ENCODE measurements at places on chromosomes 12 and 14. TPM values are rescaled to one million over a fixed set of nuclear protein-coding genes. Genes with fewer than 3 reads are reported as not detected.

DNA sequence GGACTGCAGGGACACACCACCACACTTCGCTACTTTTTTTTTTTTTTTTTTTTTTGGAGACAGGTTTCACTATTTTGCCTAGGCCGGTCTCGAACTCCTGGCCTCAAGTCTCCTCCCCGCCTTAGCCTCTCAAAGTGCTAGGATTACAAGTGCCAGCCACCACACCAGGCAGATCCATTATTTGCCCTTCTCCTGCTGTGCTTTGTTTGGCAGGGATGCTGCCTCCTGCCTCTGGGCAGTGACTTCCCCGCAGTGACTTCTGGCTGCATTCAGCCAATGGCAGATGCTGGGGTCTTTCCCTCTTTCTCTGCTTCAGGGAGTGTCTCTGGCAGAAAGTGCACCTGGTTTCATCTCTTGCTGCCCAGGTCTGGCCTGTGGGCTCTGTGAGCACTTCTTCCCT, 6.7 kb upstream of the MORN3 start:
- DNase-seq = no peak

DNA sequence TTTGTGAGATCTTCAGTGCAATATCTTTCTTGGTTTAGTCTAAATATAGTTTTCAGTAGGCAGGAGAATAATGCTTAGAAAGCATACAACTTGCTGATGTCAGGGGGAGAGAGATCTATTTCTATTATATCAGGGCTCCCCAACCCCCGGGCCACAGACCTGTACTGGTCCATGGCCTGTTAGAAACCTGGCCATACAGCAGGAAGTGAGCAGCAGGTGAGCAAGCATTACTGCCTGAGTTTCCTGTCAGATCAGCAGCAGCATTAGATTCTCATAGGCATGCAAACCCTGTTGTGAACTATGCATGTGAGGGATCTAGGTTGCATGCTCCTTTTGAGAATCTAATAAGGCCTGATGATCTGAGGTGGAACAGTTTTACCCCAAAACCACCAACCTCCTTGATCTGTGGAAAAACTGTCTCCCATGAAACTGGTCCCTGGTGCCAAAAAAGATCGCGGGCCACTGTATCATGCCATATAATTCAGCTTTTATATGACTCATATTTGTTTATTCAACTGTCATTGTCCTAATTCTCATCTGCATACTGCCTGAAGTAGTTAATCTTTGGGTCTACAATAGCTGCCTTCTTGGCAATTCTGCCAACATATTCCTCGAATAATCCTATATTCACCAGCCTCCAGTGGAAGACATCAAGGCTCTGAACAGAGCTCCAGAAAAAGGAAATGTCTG, 163.6 kb upstream of the DYRK2 start:
- no peak for DNase-seq

DNA sequence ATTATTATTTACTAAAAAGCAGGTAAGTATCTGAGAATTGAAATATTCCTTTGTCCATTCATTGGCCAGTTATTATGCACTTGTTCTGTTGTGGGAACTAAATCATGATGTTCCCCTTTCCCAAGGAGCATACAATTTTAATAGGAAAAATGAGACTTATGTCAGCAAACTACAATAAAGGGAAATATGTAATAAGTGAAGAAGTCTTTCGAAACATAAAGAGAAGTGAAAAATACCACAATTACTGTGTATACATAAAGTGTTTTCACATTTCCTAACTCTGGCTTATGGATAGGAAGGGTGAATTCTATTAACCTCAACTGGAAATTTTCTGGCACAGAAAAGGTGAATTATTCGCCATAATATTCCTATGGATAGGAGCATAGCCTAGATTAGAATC, 78.4 kb upstream of the DNM1L start:
- DNase-seq = no peak

DNA sequence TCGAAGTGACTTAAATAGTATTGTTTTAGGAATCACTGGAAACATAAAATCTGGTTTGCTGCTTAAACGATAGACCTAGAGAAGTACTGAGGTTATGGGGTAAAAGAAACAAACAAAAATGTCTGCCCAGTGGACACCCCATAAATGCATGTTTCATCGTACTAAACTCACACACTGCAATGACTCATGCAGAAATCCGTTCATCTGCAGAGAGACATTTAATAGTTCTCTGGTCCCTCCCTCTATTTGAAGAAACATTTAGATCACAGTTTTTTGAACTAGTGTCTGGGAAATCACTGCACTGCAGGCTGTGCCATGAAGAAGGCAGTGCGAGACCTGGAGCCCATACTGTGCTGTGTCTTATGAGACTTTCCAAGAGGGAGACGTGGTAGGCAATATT, 25.5 kb downstream of the SLC17A8 start:
- no peak for DNase-seq

GRCh38 chr12:89693639-89694202, 14.9 kb downstream of the ATP2B1 start:
- no peak for DNase-seq

- DNase-seq = no peak
These were observed 49.8 kb downstream of the B4GALNT3 start for GRCh38 chr12:509500-509899.

- DNase-seq = no peak
These were observed 67.4 kb upstream of the FBRSL1 start for GRCh38 chr12:132422381-132423043.

DNA sequence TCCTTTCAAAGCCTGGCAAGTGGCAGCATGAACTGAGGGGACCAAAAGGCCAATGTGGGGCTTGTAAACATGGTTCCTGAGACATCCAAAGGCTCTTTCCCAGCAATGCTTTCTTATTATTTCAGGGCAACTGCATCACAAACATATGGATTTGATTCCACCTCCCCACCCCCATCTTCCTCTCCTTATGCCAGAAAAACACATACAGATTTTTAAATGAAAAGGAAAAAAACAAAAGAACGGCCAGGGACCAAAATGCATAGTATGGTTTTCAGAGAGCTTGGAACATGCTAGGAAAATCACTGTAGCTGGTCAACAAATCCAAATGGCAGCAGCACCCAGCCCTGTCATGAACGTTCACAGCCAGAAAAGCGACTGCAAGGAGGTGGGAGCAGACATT, 167.6 kb downstream of the ANO2 start:
- DNase-seq = no peak

DNA sequence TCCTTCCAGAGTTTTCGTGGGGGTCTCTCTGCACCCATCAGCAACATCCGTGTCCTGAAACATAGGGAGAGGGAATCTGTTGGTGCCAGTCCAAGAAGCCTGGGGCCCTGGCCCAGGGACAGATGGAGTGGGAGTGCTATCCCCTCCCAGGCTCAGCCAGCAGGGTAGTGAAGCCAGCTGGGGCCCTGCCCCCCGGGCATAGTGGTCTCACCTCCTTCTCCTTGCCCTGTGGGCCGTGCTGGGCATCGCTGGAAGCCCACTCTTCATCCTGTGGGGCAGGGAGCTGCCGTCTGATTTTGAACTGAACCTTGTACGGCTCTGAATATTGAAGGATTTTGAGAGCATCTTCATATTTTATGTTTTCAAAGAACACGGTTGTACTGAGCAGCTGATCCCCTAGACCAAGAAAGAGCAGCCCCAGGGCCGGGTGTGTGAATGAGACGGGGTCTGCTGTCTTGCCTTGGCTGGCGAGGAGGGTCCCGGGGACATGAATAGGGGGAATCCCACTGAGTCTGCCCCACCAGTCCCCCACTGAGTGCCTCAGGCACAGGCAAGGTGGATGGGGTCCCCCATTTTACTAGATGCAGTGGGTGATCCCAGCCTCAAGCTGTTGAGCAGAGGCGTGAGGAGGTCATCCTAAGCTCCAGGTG, 23.3 kb downstream of the AHNAK2 start:
- no peak for DNase-seq

- peak; percentile 77 for DNase-seq
These were observed 50.6 kb downstream of the LRCOL1 start for GRCh38 chr12:132559652-132560363.

DNA sequence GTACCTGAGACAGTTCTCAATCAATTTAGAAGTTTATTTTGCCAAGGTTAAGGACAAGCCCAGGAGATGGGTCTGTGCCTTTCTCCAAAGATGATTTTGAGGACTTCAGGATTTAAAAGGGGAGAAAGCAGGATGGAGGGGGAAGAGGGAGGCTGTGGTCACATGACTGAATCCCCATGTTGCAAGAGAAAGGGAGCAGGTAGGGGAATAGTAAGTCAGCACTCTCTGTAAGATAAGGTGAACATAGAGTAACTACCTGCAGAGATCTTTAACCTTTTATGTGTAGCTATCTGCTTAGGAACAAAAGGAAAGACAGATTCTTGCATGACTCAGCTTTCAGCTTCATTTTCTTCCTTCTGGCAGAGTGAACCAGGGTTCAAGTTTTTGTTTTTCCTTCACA, 25.9 kb downstream of the DGLUCY start:
- no peak for DNase-seq

- no peak for DNase-seq
These were observed 162.4 kb downstream of the RBM19 start for GRCh38 chr12:113803759-113804140.

GRCh38 chr14:68840454-68840853, 47.6 kb upstream of the ZFP36L1 start:
- DNase-seq = no peak

- no peak for DNase-seq
These were observed 1.9 kb downstream of the GAPDH start for GRCh38 chr12:6535960-6536847.

GRCh38 chr14:52013984-52014600, 24.7 kb downstream of the RTRAF start:
- DNase-seq = no peak

- no peak for DNase-seq
These were observed 60.5 kb upstream of the USP44 start for GRCh38 chr12:95611676-95612309.

DNA sequence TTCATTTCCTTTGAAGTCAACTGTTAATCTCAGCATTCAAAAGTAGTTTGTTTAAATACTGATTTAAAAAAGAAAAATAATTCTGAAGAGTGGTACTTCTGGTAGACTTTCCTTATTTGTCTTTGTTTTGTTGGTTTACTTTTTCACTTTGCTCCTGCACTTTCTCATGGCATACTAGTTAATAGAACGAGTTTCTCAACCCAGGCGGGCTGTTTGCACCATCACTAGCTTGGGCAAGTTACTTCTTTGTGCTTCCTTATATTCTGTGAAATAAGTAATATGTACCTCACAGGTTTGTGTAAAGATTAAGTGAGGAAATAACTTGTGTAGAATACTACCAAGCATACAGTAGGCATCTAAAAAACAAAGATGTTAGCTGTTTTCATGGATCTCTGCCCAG, 45.5 kb downstream of the SLC38A6 start:
- DNase-seq = no peak

GRCh38 chr12:127125607-127126259, 1141.2 kb upstream of the TMEM132C start:
- peak; percentile 49 for DNase-seq

GRCh38 chr12:34219046-34219770, 196.9 kb downstream of the ALG10 start:
- no peak for DNase-seq

- no peak for DNase-seq
These were observed 108.2 kb upstream of the ATF7IP start for GRCh38 chr12:14257303-14257733.

DNA sequence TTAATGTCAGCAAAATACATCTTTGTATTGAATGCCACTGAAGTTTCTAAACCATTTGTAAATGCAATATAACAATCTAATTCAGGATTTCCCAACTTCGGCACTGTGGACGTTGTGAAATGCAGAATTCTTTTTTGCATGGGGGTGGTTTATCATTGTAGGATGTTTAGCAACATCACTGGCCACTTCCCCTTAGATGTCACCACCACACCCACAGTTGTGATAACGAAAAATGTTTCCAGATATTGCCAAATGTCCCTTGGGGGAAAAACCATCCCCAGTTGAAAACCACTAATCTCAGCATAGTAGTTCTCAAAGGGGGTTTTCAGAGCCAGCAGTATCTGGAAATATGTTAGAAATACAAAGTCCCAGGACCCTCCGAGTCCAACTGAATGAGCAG, 203.3 kb downstream of the NAV3 start:
- no peak for DNase-seq

- no peak for DNase-seq
These were observed 15.1 kb downstream of the SOCS2 start for GRCh38 chr12:93587611-93588010.

DNA sequence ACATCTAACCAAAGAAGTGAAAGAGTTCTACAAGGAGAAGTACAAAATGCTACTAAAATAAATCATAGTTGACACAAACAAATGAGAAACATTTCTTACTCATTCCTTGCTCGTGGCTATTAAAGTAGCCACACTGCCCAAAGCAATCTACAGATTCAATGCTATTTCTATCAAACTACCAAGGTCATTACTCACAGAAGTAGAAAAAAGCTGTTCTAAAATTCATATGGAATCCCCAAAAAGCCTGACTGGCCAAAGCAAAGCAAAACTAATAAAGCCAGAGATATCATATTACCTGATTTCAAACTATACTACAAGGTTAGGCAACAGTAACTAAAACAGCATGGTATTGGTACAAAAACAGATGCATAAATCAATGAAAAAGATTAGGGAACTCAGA, 305.6 kb downstream of the RPAP3 start:
- DNase-seq = no peak

DNA sequence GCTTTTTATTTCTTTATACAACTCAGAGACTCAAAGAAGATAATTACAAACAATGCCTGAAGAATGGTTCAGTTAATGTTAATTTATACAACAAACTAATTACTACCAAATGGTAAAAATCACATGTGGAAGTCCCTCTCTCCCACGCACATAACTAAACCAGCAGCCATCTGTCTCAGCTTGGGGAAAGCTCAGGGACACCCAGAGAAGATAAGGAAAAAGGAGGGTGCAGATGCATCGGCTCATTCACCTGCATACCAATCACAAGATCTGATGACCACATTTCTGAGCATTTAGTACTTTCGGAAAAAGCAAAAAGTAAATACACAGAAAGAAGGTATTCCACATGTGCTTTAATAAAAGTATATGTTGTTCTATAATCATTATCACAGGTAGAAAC, 136.3 kb downstream of the SOX5 start:
- DNase-seq = no peak

- no peak for DNase-seq
These were observed 1617.8 kb upstream of the FLRT2 start for GRCh38 chr14:83912032-83912642.

The OTUB2 gene
- 4.9 TPM for total RNA-seq

The ANKS1B gene
- total RNA-seq = 0.88 TPM

The ACSM4 gene
- total RNA-seq = not detected

The IL22 gene
- not detected for total RNA-seq

The CNIH1 gene
- 120 TPM for total RNA-seq

The RAB5B gene
- total RNA-seq = 76.2 TPM

The RAP1B gene
- 155 TPM for total RNA-seq

The WSCD2 gene
- not detected for total RNA-seq

The DEPDC4 gene
- total RNA-seq = 1.4 TPM

The LRP1-AS gene
- total RNA-seq = not detected

The BLTP3B gene
- total RNA-seq = 20.6 TPM

The SLC22A17 gene
- total RNA-seq = 1.6 TPM

The IFI27L2 gene
- total RNA-seq = 66.8 TPM

The DTX1 gene
- 3.2 TPM for total RNA-seq

The ARF6 gene
- total RNA-seq = 75.7 TPM

The KRT75 gene
- total RNA-seq = not detected

The RDH5 gene
- 90.4 TPM for total RNA-seq

The SPX gene
- total RNA-seq = not detected

All from Peyer's patch (tissue), 4 donors.